ENCODE measurements at places on chromosomes 13 and 19.

GRCh38 chr19:45814851-45815480 lies at the start of gene RSPH6A:
Gene RSPH6A, minus strand, starts transcription at chr19:45815308. Its CDS starts 132 bp downstream, at chr19:45815176.
- no peak for DNase-seq

DNA sequence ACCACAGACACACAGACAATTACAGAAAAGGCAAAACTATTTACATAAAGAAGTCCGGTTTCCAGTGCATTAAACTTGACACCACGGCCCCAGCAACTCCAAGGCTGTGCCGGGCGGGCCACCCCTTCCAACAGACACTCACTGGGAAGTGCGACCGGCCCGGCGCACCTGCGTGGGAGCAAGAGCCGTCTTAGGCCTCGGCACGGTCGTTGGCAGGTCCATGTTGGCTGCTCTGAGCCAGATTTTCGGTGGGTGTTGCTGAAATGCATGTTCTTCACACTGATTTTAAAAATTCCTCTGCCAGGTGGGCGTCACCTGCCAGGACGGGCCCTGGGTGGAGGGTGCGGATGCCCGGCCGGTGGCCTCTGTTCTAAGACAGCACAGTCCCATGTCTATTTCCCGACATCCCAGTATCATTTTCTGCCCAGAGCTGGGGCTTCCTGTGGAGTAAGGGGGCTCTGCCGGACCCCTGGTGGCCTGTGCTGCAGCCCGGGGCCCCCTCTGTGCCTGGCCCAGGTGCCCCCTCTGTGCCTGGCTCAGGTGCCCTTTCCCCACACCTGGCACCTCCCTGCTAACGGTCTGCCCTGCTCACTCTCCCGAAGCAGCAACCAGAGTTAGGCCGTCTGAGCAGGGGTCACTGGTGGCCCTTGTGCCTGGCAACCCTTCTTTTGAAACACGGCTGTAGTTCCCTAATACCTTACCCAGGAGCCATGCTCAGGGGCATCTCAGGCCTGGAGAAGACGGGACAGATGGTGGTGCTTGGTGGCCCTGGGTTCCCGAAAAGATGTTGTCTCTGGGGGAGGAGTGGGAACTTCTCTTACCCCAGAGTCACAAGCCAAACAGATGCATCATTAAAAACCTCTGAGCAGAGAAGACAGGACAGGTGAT lies 9.2 kb downstream of the TMEM255B start:
- DNase-seq: no peak

DNA sequence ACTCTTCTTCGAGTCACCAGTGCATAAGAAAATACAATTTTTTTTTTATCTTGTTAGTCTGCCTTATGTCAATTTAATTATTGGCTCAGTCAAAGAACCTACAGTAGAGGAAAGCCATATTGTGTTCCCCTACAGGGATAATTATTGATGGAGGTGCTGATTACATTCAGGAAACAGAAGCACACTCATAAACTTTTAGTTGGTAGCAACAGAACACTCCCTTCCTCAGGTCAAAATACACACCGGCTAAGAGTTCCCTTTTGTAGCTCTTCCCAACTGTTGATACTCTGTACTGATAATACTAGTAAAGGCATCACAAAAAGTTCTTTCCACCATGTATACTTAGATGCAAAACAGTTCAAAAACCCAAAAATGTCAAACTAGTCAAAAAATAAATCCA lies 18.4 kb downstream of the FOXO1 start:
- no peak for DNase-seq

- peak; percentile 50 for DNase-seq
Measured at GRCh38 chr19:55484593-55485438, at the start of gene NAT14. Gene NAT14, plus strand, starts transcription at chr19:55485188. Its CDS starts 521 bp downstream, at chr19:55485709.

- DNase-seq: no peak
Measured at GRCh38 chr13:27008733-27009132, 162.9 kb downstream of the USP12 start.

GRCh38 chr13:30679483-30680330 lies 55.6 kb upstream of the ALOX5AP start:
- no peak for DNase-seq

DNA sequence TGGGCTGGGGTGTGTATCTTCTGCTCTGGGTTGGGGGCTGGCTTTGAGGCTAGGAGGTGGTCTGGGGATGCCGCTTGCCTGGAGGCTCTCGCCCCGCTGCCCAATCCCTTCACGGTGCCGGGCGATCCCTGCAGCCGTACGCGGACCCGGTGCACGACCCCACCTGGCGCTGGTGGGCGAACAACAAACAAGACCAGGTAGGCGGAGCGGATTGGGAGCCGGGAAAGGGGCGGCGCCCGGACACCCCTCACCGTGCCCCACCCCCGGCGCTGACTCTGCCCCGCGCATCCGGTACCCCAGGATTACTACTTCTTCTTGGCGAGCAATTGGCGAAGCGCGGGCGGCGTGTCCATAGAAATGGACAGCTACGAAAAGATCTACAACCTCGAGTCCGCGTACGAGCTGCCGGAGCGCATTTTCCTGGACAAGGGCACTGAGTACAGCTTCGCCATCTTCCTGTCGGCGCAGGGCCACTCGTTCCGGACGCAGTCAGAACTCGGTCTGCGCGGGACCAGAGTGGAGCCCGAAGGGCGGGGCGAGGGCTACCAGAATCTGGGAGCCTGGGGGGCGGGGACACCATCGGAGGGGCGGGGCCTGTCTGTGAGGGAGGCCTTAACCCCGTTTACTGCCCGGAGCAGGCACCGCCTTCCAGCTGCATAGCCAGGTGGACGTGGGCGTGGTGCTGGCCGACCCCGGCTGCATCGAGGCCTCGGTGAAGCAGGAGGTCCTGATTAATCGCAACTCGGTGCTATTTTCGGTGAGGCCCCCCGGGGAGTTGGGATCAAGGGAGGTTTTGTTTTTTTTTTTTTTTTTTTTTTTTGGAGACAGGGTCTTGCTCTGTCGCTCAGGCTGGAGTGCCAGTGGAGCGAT lies 12.1 kb upstream of the PSMD8 start:
- DNase-seq: peak; percentile 69

- no peak for DNase-seq
Measured at GRCh38 chr19:9782338-9782737, 13.8 kb upstream of the ZNF846 start.

Measured in stimulated activated CD4-positive, alpha-beta T cell treated with anti-CD3 and anti-CD28 coated beads, Interleukin-4, amount 100 ng/mL, for 4 hours (primary cell).